Vagina (tissue), 2 donors: ENCODE measurements at places on chromosomes 4 and X. TPM values are rescaled to one million over a fixed set of nuclear protein-coding genes. Genes with fewer than 3 reads are reported as not detected.

DNA sequence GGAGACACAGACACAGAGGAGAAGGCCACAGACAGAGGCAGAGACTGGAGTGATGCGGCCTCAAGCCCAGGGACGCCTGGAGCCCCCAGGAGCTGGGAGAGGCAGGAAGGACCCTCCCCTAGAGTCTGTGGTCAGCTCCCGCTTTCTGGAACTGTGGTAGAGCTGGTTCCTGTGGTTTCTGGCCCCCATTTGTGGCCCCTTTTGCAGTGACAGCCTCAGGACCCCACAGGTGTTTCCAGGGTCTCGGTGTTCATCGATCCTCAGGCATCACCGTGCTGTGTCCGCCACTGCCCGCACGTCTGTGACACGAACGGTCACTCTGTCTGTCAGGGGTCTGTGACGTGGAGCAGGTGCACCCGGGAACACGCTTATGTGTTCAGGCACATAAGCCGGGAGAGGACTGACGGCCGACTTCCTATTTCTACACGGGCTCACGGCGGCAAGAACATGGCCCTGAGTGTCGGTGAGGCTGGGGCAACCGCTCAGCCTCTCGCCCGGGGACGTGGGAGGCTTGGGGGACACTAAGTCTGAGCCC, 7.9 kb downstream of the GTPBP6 start:
- DNase-seq = no peak

- no peak for DNase-seq
Observed at GRCh38 chr4:169399976-169400767, 129.4 kb upstream of the SH3RF1 start.

- no peak for DNase-seq
Observed at GRCh38 chrX:73987166-73987565, 316.8 kb upstream of the ZCCHC13 start.

DNA sequence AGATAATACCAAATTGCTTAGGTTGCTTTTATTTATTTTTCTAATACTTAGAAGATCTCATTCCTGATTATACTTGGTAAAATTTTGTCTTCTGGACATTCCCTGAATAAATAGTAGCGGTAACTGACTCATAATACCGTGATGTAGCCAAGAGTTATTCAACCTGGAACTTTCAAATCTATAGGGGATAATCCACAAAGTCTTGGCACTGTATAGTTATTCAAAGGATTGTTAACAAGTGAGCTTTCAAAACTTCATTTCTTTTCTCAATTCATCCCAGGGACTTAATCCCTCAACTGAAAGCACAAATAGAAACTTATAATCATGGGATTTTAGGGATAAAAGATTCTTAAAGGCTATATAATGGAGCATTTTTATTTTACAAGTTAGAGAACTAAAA, 1383.3 kb downstream of the FAM133A start:
- DNase-seq = no peak

SPANXA2 gene
- total RNA-seq = not detected

MAGEC1 gene
- total RNA-seq = not detected

TAF7L gene
- total RNA-seq = 2.5 TPM

HDX gene
- total RNA-seq = 4.4 TPM
